ENCODE measurements at places on chromosomes 3 and 15. TPM values are rescaled to one million over a fixed set of nuclear protein-coding genes. Genes with fewer than 3 reads are reported as not detected.

GRCh38 chr15:28106294-28107110 is 7.4 kb upstream of the OCA2 start:
- DNase-seq = no peak

- no peak for DNase-seq
These were observed 171.7 kb downstream of the PGPEP1L start for GRCh38 chr15:98835876-98836275.

TEX55 gene
- total RNA-seq = not detected

CHRNA5 gene
- 1.3 TPM for total RNA-seq

HIGD2B gene
- total RNA-seq = 0.55 TPM

- DNase-seq = no peak
These were observed 29.8 kb downstream of the ERICH6 start for GRCh38 chr3:150673966-150674365.

DHFR2 gene
- total RNA-seq = 5.0 TPM

GRCh38 chr3:119955972-119956371 is 138.3 kb downstream of the GSK3B start:
- no peak for DNase-seq

DNA sequence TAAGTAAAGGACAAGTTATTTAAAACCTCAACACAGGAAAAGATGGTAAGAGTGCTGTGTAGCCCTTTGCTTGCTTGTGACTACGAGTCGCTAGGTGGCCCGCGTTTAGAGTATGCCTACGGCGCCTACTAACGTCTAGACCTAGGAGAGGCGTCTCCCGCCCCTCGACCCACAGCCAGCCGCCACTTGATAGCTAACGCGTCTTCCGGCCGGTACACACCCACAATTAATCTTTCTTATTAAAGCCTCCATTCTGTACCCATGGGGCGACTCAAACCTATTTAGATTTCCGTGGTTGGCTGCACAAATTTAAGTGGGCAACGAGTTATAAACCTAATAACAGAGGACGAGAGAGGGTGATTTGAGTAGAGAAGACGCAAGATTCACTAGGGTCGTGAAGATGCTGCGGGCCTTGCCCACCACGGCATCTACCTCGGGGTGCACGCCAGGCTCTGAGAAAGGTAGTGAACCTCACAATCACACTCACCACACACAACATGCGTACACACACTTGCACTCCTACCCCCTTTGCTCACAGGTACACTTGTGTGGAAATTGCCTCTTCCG is 12.0 kb downstream of the SOX2 start:
- DNase-seq = no peak

DNA sequence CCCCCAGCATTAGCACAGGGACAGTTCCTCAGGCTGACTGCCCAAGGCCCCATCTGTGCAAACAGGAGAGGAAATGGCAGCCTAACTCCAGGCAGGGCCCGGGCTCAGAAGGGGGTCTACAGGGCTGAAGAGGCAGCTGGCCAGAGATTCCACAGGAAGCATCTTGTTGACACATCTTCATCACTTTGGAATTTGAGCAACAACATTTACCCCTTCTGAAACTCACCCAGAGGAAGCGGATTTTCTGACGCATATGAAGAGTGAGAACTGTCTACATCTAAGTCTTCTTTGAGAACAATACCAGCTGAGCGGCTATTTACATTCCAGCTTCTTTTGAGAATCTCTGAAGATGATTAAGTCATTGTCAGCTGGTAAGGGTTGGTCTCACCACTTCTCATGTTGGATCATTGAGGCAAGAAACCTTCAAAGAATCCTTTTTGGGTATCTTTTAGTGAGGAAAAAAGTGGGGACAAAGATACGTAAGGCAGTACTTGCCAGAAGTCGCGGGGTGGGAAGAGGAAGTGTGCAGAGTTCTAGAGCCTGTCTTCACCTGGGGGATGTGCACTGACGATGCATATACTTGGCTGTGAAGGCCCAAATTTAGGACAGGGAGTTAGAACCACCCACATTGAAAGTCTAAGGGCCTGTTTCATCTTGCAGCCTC is 25.4 kb upstream of the SRP14 start:
- no peak for DNase-seq

DNA sequence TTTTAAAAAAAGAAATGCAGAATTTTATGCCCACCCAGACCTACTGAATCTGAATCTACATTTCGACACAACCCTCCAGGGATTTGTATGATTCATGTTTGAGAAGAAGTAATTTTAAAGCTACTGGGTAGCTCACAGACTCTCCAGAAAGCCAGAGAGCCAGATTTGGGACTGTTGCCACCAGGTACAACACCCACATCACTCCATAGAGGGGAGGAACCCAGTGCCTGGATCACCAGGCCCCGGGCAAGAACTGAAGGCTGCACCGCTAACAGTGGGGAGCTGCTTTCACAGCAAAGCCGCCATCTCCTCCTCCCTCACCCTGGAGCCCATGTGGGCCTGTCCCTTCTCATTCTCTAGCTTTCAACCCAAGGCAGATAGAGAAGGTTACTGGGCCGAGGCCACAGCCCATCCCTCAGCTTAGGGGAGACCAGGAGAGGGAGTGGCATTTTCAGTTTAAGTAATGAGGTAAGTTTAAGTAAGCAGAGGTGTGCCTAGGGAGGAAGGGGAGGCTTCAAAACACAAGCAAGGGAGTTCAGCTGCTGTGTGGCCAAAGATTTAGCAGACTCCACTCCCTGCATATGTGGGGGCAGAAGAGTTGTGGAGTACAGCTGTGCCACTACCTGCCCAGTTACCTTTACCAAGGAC is 109.8 kb downstream of the IL12A start:
- DNase-seq = no peak

- DNase-seq = no peak
These were observed 72.1 kb upstream of the FNDC3B start for GRCh38 chr3:171967137-171967783.

FBXO22 gene
- total RNA-seq = 19.6 TPM

Data from activated B cell treated with CpG ODN at 0.5 μM for 24 hours (primary cell).